Erythroblast (primary cell): ENCODE measurements at places on chromosomes 3 and 15.

DNA sequence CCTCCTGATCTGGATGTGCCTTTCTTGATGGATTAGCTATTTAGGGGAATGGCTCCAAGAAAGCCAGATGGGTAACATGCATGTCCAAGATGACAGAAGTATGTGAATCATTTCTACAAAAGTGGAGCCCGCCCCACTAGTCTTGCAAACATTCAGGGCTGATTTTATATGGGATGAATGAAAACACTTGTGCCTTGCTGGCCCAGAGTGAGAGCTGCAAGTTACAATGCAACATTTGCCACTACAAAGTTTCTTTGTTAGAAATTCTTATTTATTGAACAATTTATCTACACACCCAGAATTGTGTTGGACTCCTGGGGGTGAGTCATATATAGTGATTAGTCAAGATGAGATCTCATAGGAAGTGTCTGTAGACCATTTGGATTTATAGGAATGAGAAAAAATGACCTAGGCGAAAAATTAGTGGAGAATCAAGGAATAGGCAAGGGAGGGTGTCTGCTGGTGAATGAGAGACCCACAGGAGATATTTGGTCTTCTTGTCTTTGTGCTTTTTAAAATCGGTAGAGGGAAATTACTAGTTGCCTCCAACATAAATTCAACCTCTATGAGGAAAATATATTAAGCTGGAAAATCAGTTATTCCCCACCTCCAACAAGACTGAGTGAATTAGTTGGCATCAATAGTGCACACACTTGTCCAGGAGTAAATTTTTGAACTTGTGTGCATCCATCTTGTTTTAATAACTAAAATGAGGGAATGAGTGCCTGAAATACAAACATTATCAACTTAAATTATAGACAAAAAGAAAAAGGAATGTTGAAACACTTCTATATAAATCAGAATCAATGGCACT, 53.5 kb upstream of the DCBLD2 start:
- DNase-seq, result no peak

DNA sequence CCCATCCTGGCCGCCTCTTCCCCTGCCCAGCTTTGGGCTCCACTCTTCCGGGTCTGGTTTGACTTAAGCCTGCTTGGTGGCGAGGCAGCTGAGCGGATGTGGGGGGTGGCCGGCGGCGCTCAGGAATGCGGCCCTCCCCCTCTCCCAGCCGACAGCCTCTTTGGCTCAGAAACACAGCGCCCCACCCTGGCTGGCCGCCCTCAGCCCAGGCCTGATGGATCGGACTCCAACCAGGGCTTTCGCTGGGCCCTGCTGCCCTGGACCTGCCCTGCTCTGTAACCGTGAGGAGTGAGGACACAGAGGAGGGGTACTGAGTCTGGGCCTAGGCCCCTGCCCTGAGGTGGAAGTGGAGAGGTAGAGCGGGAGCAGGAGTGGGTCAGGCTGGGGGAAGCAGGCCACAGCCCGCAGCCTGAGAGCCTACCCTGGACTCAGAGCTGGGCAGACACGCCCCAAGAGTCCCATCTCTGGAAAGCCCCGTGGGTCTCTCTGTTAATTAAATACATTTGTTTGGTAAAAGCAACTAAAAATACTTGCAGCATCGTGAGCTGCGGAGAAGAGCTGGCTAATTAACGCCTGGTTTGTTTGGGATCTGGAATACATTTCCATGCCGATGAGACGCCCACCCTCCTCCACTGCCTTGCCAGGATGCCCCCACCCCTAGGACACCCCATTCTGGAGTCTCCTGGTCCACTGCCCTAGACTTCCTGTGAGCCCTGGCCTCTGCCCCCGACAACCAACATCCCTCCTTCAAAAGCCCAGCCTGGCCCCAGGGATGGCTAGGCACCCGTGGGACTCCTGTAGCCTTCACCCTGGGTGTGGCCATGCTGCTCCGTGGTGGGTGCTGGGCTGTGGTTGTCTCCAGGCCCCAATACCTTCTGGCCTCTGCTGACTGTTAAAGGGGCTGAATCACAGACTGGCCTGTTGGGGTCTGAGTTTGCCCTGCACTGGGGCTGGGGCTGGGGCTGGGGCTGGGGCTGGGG, 19.6 kb downstream of the PLXNA1 start:
- DNase-seq, result no peak

DNA sequence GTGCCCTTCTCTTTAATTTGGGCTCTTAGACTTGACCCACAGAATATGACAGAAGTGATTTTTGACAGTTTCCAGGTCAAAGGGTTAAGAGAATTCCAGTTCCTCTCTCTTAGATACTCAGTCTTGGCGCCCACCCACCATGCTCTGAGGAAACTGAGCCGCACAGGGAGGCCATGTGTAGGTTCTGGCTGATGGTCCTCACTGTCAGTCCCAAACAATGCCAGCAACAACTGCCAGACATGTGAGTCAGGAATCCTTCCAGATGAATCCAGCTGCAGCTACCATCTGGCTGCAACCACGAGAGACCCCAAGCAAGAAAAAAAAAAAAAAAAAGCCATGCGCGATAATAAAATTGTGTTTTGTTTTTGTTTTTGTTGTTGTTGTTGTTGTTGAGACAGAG, 326.6 kb downstream of the MAGI1 start:
- no peak for DNase-seq

DNA sequence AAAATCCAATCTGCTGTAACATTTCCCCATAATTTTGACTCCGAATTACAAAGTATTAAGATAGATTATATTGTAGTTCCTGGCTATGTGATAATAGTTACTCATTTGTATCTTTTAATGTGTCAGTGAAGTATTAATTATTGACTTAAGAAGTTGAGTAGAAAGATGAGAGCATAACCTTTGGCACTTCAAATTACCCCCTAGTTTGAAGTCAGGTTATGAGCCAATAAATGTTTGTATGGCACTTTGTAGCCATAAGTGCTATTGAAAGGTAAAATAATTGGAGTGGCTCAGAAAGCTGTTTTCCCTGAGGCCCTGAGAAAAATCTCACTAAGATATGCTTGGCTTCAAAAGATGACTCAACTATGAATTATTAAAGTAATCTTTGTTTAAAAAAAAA, 31.0 kb downstream of the IREB2 start:
- no peak for DNase-seq

DNA sequence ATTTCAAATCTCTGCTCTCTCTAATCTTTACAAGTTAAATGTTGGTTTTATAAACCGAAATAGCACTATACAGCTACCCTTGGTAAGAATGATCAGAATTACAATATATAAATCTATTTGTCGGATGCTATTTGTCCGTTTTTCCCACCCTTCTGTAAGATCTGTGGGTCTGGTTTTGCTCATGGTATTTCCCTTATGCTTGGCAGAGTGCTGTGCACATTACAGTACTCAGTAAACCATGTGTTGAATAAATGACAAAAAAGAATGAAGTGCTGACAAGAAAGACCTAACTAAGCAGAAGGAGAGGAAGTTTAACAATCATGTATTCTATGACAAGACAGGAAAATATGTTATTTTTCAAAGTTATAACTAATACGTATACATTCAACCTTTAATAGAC, 827.2 kb downstream of the ROBO1 start:
- no peak for DNase-seq

- no peak for DNase-seq
Observed at GRCh38 chr3:168260859-168261258, 165.1 kb upstream of the GOLIM4 start.

DNA sequence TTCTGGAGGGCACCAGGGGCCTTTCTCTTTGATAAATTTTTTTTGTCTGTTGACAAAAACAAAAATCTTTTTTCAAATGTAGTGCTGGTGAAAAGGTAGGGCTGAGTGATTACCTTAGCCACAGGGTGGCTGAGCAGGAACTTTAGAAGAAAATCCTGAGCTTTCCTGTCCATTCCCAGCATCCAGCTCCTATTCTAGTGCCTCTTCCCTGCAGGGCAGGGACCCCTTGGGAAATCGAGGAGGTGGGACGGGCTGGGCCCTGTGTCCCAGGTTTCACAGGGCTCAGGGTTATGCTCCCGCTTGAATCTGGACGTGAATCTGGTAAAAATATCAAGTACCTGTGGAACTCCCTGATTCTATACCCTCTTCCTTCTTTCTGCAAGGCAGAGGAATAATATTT, 31.7 kb downstream of the EDEM1 start:
- DNase-seq, result no peak

GRCh38 chr3:125121246-125122010, 65.6 kb upstream of the HEG1 start:
- no peak for DNase-seq

DNA sequence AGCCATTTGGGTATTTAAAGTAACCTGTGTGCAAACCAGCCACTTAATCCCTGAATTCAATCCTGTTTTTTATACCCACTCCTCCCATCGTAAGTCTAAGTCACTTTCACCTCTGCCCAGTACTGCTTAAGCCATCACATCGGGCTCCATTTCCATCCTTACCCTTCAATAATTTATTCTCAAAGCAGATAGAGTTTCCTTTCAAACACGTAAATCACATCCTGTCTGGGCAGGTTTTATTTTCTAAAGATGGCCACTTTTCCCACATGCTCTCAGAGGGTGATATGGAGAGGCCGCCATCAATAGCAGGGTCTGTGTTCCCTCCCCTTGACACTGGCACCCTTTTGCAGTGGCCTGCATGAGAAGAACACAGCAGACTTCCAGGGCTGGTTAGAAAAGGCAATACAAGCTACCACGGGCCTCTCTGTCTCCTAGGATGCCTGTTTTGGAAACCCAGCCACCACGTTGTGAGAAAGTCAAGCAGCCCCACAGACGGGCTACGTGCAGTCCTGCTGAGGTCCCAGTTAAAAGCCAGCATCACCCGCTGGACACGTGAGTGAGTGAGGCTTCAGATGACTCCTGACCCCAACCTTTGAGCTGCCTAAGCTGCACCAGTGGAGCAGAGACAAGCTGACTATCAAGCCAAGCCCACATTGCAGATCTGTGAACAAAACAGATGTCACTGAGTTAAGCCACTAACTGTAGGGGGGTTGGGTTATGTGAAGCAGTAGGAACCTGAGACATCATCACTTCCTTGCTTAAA, 241.8 kb upstream of the SLCO3A1 start:
- DNase-seq, result no peak
